ENCODE measurements at places on chromosomes 4 and X.

- no peak for DNase-seq
Measured at GRCh38 chrX:22357621-22358020, 84.9 kb downstream of the CBLL2 start.

- no peak for DNase-seq
Measured at GRCh38 chr4:76058302-76058701, 16.2 kb upstream of the ART3 start.

DNA sequence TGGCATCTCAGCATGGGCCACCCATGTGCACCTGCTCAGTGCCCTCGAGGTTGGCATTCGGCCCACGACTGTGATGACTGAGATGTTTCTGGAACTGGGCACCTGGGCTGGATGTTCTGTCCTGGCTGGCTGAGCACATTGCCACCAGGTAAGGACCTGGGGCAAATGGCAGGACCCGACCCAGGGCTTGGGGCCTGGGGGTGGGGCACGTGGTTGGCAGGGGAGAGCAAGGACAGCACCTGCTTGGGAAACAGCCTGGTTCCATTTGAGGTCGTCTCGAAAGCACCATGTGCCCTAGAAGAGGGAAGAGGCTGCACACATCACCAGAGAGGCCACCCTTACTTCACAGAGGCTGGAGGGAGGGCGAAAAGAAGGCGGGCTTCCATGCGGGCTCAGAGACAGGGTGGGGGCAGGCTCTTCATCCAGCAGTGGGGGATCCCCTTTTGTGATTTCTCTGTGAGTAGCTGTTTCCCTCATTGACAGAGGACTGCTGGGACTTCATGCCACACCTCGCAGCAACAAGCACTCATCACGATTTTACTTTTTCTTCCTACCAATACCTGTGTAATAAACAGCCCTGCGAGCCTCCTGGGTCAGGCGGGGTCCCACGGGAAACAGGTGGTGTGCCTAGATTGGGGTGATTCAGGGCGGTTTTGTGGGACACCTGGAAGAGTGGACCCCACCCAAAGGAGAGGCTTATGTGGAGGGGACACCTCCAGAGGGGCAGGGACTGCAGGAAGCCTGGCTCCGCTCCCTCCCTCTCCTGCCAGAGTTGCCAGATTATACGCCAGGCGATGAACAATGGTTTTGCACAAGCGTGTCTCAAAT lies 12.0 kb downstream of the TMEM187 start:
- DNase-seq, result no peak

GRCh38 chrX:130719413-130719812 lies 183.6 kb downstream of the ENOX2 start:
- DNase-seq, result no peak

- no peak for DNase-seq
Measured at GRCh38 chr4:48178931-48179330, 44.9 kb upstream of the TXK start.

- no peak for DNase-seq
Measured at GRCh38 chr4:186845137-186845842, 121.6 kb upstream of the FAT1 start.

DNA sequence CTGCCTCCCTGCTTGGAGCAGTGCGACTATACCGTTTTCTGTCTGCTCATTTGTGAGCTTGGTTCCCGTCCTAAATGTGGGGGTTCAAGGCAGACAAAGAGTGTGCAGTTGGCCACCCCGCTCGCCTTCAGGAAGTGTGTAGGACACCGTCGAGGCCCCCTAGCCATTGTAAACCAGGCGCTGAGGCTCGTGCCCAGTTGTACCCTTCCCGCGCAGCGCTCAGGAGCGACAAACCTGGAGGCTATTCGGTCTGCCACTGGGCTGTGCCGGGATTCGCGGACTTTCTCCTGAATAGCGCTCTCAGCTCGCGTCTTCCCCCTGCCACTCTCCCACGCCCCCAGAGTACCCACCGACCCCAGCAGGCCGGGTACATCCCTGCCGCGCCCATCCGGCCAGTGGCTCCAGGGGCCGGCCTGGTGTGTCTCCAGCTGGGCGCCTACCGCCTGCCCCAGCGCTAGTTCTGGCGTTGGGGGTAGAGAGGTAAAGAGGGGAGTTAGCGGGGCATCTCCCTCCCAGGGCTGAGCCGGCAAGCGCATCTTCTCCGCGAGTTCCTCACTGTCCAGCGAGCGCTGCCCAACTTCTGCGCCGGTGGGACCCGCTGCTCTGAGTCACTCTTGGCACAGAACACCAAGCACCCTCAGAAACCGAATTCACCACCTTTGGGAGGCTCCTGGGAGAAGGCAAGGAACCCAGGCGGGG lies 880 bp upstream of the LONRF3 start:
- DNase-seq, result no peak

Measured in stimulated activated CD8-positive, alpha-beta memory T cell treated with anti-CD3 and anti-CD28 coated beads, Interleukin-7, amount 100 ng/mL, for 1 hour (primary cell).